ENCODE measurements at places on chromosomes 6 and 20.

GRCh38 chr6:40960742-40961430, 78.1 kb downstream of the UNC5CL start:
- DNase-seq, result no peak

GRCh38 chr6:4964675-4965561, 38.9 kb downstream of the RPP40 start:
- DNase-seq, result no peak

DNA sequence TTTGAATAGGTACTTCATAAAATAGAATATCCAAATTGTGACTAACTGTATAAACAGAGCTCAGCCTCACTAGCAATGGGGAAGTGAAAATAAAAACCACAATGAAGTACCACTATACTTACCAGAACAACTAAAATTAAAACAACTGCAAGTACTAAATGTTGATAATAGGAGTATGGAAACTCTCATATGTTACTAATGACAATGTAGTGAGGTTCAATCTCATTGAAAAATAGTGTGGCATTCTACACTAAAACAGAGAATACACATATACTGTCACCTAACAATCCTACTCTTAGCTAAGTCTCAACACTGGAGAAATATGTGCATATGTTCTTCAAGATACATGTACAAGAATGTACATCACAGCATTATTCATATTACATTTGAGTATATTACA, 132.0 kb upstream of the CARMIL1 start:
- no peak for DNase-seq

DNA sequence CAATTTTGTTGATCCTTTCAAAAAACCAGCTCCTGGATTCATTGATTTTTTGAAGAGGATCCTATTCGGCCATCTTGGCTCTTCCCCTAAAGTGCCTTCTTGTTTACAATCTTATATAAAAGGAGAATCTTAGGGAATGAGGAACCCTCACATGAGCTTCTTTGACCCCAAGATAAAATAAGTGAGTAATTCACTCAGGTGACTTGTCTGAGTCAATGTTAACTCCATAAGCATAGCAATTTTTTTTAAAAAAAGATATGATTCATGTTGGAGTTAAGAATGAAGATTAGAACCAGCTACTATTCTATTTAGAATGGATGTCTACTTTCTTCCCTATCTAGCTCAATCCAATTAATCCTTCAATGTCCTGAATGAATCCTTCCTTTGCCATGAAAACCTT, 21.0 kb downstream of the WASF1 start:
- no peak for DNase-seq

DNA sequence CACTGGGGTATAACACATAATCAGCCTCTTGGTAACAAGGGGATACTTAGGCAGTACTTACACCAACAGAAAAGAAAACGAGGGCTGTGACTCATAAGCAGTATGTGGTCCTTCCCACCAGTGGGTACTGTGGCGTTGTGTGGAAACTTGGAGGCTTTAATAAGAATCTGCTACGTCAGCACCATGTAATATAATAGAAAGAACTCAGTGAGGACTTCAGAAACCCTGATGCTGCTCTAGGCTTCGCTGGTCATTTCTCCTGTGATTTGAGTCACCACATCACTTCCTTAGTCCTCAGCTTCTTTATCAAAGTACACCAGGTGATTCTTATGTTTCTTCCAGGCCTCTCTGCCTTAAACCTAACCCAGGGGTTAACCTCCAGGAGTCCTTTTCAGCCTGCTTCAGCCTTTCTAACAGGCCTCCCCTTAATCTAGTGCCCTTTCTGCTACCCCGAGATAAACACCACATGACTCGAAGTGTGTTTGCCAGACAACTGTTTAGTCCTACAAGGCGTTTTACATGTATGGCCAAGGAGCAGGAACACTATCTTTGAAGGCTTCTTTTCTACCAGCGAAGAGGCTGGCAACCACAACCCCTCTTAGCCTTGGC, 68.5 kb downstream of the FYN start:
- DNase-seq, result no peak

- DNase-seq, result peak; percentile 80
Observed at GRCh38 chr6:158231551-158232315, 63.6 kb downstream of the GTF2H5 start.

- DNase-seq, result no peak
Observed at GRCh38 chr20:57475388-57476083, 49.4 kb downstream of the CTCFL start.

GRCh38 chr6:160343144-160343543, 5.0 kb upstream of the SLC22A3 start:
- no peak for DNase-seq

GRCh38 chr6:148358196-148358785, 15.7 kb downstream of the SASH1 start:
- no peak for DNase-seq

- no peak for DNase-seq
Observed at GRCh38 chr20:31901615-31902014, 31.2 kb downstream of the TTLL9 start.

DNA sequence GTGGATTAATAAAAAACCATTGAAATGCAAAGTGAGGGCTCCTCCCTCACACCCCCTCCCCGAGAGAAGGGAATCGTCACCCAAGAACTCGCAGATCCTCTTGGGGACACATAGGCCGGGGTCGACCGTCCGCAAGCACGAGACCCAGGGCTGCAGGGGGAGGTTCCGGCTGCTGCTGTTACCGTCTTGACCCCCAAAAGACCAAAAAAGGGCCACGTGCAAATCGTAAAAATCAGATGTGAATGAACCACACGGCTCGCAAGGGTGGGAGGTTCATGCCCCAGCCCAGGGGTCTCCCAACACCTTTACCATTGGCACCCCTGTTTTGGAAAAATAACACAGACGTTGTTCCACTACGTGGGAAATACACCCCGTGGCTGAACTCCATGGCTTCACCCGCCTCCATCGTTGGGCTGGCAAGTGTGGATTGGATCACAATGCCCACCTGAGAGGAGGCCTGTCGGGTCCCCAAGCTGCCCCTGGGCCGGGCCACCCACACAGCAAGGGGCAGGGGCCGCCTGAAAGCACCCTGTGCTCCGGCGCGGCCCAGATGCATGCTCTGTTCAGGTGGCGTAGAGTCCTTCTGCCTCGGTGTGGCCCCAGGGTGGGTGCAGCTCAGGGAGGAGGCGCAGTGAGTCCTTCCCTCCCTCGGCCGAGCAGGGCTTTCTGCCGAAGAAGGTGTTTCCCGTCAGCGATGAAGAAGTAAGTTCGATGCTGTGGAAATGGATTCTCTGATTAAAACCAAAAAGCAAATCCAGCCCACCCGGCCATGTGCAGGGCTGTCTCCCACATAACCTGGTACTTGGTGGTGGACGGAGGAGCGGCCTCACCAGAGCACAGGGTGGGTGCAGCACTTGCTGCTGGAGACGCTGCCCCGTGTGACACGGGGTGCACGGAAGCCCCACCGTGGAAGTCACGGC, 85.0 kb downstream of the YTHDF1 start:
- no peak for DNase-seq

DNA sequence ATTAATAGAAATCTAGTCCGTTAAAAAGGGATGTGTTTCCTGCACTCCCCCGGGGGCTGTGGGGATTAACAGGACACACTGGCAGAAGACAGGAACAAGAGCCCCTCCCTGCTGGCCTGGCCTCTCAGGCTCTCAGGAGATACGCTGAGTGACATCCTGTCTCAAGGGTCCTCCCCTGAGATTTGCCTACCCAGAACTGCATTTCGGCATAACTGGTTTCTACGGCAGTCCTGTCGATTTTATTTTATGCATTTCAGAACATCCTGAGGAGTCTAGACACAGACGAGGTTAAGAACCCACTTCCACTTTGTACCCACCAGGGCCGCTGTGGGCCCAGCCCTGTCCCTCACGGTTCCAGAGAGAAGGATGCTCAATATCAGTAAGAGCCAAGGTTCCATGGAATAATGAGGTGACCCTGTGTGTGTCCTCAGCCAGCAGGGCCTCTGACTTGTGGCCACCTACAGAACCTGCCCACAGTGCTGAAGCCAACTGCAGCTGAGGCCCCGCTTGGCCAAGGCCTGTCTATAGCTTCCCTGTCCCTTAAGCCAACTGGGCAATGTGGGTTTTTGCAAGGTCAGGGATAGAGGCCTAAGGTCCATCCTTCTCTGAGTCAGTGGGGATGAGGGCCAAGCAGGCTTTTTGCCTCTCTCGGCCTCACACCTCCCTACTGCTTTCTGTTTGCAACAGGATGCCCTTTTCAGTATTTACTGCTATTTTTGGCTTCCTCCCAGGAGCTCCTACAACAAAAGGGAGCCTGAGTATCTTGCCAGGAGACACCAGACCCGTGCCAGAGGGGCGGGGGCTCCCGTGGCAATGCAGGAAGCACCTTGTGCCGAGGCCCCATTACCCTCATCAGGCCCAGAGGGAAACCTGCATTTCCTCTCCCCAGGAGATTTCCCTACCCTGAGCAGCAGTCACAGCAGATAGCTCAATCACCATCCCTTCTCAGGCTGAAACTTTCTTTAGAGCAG, 14.7 kb downstream of the UQCC2 start:
- no peak for DNase-seq

DNA sequence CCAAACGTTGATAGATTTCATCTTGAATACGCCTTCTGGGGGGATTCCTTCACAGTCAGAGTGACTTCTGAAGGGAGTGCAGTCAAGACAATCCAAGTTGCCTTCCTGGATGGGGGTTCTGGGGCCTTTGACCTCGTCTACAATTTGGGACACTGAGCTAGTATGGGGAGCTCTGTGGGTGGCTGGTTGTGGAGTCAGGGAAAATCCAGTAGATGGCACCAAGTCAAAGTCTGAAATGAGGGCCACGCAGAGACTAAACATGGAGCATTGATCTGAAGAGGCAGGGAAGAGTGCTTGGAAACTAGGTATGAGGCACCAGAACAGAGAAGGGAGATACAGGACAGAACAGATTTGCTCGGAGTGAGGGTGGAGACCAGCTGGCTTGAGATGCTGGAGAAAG, 43.6 kb upstream of the CCN6 start:
- DNase-seq, result no peak

GRCh38 chr6:79813854-79814709, 133.3 kb downstream of the ELOVL4 start:
- peak; percentile 4 for DNase-seq

DNA sequence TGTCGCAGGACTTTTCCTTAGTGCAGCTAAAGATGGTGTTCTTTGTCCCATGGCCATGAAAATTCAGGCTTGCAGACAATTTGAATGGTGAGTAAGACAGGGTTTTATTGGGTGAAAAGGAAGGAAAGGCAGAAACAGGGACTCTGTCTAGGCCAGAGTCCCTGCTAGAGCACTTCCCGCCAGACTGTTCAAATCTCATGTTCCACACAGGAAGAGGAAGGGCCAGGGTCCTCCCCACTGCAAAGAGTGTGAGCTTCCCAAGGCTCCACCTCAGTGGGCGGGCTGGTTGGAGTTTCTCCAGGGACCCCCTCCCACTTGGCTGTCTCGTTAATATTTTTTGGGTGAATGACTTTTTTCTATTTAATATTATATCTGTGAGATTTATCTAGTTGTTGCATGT, 29.0 kb downstream of the COL19A1 start:
- DNase-seq, result no peak

- no peak for DNase-seq
Observed at GRCh38 chr20:23071996-23072395, 14.1 kb downstream of the CD93 start.

- DNase-seq, result peak; percentile 60
Observed at GRCh38 chr20:21102603-21103311, 3.4 kb downstream of the LINC00237 start.

- DNase-seq, result no peak
Observed at GRCh38 chr6:84976526-84977362, 212.3 kb upstream of the TBX18 start.

GRCh38 chr6:13278164-13278563, 50.2 kb downstream of the TBC1D7 start:
- no peak for DNase-seq

- DNase-seq, result no peak
Observed at GRCh38 chr6:63844287-63844686, 208.7 kb downstream of the PHF3 start.

DNA sequence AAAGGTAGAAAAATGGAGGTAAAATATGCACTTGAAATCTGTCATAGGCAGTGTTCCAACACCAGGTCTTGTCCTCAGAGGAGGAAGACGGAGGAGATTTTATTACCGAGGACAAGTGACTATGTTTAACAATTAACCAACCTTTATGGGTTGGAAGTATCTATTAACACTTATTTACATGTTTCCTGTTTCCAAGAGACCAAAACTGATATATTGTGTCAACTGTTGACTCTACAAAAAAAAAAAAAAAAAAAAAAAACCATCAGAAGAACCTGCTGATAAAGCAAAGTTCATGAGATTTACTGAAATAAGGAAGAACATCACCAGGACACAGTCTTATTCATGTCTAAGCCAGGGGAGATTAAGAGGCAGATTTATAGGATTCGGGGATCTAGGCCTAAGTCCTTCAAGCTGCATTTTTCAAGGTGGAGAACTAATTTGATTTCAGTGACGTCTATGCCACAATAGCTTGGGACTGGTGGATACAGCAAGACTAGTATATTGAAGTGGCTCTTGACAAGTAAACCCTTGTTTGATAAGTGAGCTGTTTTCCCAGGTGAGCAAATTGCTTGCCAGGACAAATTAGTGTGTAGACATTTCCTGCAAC, 126.6 kb upstream of the NAA20 start:
- DNase-seq, result no peak

DNA sequence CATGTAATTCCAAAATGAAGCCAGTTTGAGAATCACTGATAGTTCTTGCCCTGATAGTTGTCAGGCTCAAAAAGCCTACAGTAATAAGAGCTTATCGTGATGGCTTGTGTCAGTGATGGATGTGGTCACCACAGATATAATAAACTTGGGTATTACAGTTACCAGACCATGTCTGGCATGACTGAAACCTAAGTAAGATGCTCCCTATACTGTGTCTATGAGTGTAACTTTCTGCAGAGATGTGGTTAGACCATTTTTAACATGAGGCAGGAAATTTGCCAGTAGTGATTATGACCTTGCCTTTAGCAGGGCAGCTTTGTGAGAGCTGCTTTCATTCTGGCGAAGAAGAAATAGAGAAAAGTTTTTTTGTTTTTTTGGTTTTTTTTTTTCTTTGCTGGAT, 90.2 kb downstream of the ANKS1A start:
- DNase-seq, result no peak

Data from amygdala (tissue), 56 donors.